Right hindlimb (tissue), 1 donor: ENCODE measurements at places on chromosomes 3 and 15.

- no peak for DNase-seq
These were observed 10.1 kb downstream of the SEMA7A start for GRCh38 chr15:74423431-74424257.

DNA sequence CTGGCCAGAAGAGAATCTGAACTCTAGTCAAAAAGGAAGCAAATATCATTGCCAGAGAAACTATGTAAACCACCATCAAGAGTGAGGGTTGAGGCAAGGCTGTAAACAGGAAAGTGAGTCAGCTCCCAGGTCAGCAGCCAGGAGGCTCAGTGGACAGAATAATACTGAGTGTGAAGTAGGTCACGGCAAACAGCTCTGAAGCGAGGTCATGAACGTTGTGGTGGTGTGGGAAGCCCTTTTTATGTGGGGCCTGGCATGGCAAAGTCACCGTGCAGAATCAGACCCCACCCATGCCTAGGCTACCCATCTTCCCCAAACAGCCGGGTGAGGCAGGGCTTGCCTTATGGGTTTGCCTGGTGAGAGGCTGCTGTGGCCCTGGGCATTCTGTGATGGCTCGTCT lies 43.9 kb downstream of the THBS1 start:
- DNase-seq, result no peak

DNA sequence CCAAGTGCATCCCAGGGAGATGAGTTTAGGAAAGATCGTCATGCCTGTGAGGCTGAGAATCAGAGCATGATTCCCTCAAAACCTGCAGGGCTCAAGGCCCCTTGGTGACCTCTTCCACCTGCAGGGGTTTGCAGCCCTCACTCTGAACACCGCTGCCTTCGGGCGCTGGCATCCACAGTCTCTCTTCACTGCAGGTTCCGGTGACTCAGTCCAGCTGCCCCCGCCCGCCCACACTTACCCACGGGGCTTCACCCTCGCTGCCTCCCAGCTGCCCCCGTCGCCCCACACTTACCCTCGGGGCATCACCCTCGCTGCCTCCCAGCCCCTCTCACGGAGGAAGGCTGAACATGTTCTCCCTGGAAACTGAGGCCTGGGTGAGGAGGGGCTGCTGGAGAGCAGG lies 277.1 kb downstream of the XXYLT1 start:
- DNase-seq, result no peak

- no peak for DNase-seq
These were observed 332.2 kb downstream of the LPP start for GRCh38 chr3:188486126-188486525.

- peak; percentile 91 for DNase-seq
These were observed 18.5 kb upstream of the LMCD1 start for GRCh38 chr3:8482960-8483665.

GRCh38 chr3:66411961-66412887 lies 88.6 kb downstream of the LRIG1 start:
- no peak for DNase-seq
